ENCODE measurements at places on chromosomes 5 and 9.
A peak's percentile ranks its signal among the peaks of the same experiment; 100 is the strongest.

DNA sequence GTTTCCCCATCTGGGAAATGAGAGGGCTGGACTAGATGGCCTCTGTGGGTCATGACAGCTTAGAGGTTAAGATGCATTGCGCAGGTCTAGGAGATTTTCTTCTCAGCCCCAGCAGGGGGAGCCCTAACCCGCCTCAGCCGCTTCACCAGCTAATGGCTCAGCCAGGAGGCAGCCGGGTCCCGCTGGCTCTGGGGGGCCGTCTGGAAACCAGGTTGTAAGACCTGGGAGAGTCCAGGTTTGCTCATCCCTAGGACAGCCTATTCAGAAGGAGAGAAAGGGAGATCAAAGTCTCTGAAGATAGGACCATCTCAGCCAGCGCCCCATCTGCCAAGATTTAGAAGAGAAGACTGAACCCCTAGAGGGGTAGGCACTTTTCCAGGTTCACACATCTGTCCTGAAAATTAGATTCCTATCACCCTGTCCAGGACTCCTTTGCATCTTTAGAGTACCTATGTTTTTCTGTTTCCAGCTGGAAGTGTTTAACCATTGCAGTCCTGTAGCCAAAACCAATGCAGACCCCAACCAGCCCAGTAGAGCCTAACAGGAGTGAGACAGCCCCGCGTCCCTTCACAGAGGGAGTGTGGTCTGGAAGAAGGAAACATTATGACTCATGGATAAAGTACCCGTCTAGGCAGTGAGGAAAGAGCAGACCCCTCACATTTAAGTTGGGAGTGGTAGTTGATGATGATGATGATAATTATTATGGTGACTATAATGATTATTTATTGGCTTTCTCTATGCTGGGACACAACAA, 27.5 kb downstream of the SPARC start:
- DNase-seq, result peak; percentile 91

- DNase-seq, result no peak
These were observed 97.4 kb upstream of the TRIM32 start for GRCh38 chr9:116589392-116590354.

GRCh38 chr5:127330116-127330515, 39.5 kb downstream of the MEGF10 start:
- no peak for DNase-seq

DNA sequence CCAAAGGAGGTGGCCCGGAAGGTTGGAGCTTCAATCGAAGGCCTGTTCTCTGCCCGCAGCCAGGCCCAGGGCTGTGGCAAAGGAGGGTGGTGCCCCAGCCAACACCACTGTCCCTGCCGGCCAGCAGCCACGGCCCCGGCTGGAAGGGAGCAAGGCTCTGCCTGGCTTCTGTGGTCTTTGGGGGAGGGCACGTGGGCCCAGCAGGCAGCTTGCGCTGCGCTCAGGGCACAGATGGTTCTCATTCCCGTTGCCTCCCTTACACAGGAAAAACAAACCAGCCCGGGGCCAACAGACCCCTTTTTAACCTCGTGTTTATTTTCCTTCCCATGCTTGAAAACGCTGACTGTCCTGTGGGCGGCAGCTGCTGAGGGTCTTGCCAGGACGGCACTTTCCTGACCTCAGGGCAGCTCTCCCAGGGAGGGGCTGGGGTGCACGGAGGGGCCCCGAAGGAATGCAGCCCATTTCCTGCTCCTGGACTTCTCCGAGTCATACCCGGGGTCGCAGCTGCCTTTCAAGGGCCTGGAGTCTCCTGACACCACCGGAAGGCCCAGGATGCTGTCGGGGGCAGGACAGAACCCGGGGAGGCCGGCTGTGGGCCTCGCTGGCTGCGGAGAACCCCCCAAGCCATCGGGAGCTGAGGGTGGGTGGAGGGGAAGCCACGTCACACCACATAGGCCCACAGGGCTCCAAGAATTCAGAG, 1.1 kb upstream of the GPSM1 start:
- no peak for DNase-seq

GRCh38 chr9:98999152-98999525, 55.4 kb downstream of the COL15A1 start:
- DNase-seq, result no peak
